ENCODE measurements at places on chromosomes 5 and 9. TPM values are rescaled to one million over a fixed set of nuclear protein-coding genes. Genes with fewer than 3 reads are reported as not detected.

The C5orf52 gene
- not detected for total RNA-seq

The TMEM252 gene
- total RNA-seq, result not detected

The SLC6A7 gene
- total RNA-seq, result not detected

The MYMK gene
- not detected for total RNA-seq

The RNF208 gene
- 0.15 TPM for total RNA-seq

The UCK1 gene
- total RNA-seq, result 21.5 TPM

The PCDHGB3 gene
- 7.1 TPM for total RNA-seq

The IL13 gene
- total RNA-seq, result not detected

The DMRTA1 gene
- 1.2 TPM for total RNA-seq

The GLRA1 gene
- not detected for total RNA-seq

The ATP10B gene
- not detected for total RNA-seq

The SEMA6A gene
- total RNA-seq, result 0.66 TPM

The MEIKIN gene
- total RNA-seq, result not detected

The PCDHB10 gene
- total RNA-seq, result 0.66 TPM

The PDCD1LG2 gene
- total RNA-seq, result 5.3 TPM

The LVRN gene
- total RNA-seq, result 0.44 TPM

The GFI1B gene
- total RNA-seq, result not detected

The PRSS3 gene
- total RNA-seq, result 11.1 TPM

The SLC36A2 gene
- not detected for total RNA-seq

The TMED9 gene
- 218 TPM for total RNA-seq

The SLC34A3 gene
- under 0.01 TPM for total RNA-seq

The TRIM14 gene
- total RNA-seq, result 7.0 TPM

The SLC4A9 gene
- total RNA-seq, result not detected

The FGF18 gene
- total RNA-seq, result 0.29 TPM

The STPG3 gene
- 0.66 TPM for total RNA-seq

The SPINK4 gene
- total RNA-seq, result not detected

The DBH gene
- total RNA-seq, result not detected

The CCL19 gene
- total RNA-seq, result not detected

The IL6ST gene
- total RNA-seq, result 921 TPM

The CDHR2 gene
- total RNA-seq, result under 0.01 TPM

The POLR1E gene
- 37.4 TPM for total RNA-seq

The DAP gene
- total RNA-seq, result 74.9 TPM

The ABO gene
- total RNA-seq, result not detected

The CSF2 gene
- total RNA-seq, result not detected

The CYSTM1 gene
- 18.0 TPM for total RNA-seq

The KIF2A gene
- total RNA-seq, result 55.9 TPM

The GABRA1 gene
- total RNA-seq, result not detected

The PCDHAC2 gene
- total RNA-seq, result under 0.01 TPM

The OR1Q1 gene
- not detected for total RNA-seq

The TXNDC8 gene
- total RNA-seq, result not detected

The CCDC180 gene
- 5.5 TPM for total RNA-seq

The TAF1L gene
- under 0.01 TPM for total RNA-seq

The TNFSF15 gene
- total RNA-seq, result 0.44 TPM

The LCN9 gene
- not detected for total RNA-seq

The ALDH1B1 gene
- total RNA-seq, result 11.1 TPM

The NUTM2G gene
- not detected for total RNA-seq

The MACIR gene
- total RNA-seq, result 7.7 TPM

The GAPT gene
- not detected for total RNA-seq

The SCGB3A2 gene
- total RNA-seq, result not detected

The PCDHB14 gene
- 1.2 TPM for total RNA-seq

The ESM1 gene
- total RNA-seq, result 3.3 TPM
